ENCODE measurements at places on chromosomes 3 and 15.

- no peak for DNase-seq
Measured at GRCh38 chr3:157958457-157958856, 147.8 kb downstream of the SHOX2 start.

GRCh38 chr15:41782371-41783282, 8.3 kb downstream of the MAPKBP1 start:
- DNase-seq = no peak

GRCh38 chr3:18443665-18444594, 18.8 kb upstream of the SATB1 start:
- no peak for DNase-seq

GRCh38 chr15:32872621-32873283, 154.9 kb downstream of the GREM1 start:
- no peak for DNase-seq

GRCh38 chr3:174536319-174536718, 322.8 kb upstream of the NAALADL2 start:
- no peak for DNase-seq

GRCh38 chr3:157542711-157543500, 39.7 kb upstream of the VEPH1 start:
- DNase-seq = no peak

DNA sequence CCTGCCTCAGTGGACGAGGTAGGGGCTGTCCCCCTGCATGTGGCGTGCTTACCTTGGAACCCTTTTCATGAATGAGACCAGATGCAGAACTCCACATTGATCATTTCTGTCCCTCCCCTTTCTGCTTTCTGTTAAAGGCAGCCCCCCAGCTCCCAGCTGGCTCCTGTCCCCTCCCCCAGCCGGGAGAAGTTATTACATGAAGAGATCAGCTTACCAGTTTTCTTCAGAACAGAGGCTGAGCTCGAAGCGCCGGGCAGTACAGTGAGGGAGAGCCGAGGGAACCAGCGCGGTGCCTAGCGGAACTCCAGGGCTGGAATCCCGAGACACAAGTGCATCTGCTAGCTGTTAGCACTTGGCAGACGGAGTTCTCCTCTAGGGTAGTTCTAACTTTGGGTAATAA, 263.3 kb upstream of the NR2E3 start:
- no peak for DNase-seq

- DNase-seq = no peak
Measured at GRCh38 chr15:35215093-35215492, 130.0 kb upstream of the NANOGP8 start.
